ENCODE measurements at places on chromosomes 7 and 10.

GRCh38 chr7:87220734-87221215 lies 1.2 kb upstream of the TMEM243 start:
- peak; percentile 14 for DNase-seq

GRCh38 chr7:25959168-25959734 lies 192.7 kb upstream of the NFE2L3 start:
- no peak for DNase-seq

DNA sequence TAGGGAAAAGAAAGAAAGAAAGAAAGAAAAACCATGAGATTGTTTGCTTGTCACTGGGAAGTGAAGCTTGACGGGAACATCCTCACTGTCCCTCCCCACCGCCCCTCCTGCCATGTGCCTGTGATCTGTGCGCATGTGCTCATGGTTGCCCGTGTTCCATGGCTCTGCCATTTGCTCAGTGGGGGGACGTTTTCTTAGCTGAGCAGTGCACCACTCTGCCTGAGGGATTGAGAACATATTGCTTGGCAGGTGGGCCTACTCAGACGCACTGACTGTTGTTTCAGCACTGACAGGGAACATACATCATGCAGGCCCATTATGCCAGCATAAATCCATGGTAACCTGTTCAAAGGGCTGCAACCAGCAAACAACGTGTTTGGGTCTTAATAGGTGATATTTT lies 747.9 kb upstream of the GALNT17 start:
- DNase-seq, result no peak

DNA sequence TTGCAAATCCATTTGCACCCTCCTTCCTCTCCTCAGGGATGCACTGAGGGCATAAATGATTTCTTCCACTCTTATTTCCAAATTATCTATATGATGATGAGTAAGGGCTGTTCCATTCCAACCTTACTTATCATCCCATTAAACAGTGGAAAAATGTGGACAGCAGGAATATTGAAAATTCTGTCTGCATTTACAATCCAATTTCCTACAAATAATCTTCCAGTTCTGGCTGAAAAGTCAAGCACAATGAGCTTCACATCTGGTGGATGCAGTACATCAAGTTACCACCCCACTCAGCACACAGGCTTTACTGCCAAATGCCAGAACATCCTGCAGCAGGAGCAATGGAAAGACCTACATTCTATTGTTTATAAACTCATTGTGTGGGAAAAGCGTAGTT lies 345.0 kb upstream of the STEAP1 start:
- no peak for DNase-seq

All from CD4-positive, alpha-beta T cell treated with Interleukin-21 for 1 hour (primary cell).